Islet precursor cell (in vitro differentiated cells): ENCODE measurements at places on chromosomes 13 and 19.
A peak's percentile ranks its signal among the peaks of the same experiment; 100 is the strongest.

GRCh38 chr19:9014803-9015202, 4.6 kb upstream of the MUC16 start:
- peak; percentile 60 for DNase-seq

GRCh38 chr19:33763633-33764371, 32.9 kb upstream of the KCTD15 start:
- DNase-seq: no peak

DNA sequence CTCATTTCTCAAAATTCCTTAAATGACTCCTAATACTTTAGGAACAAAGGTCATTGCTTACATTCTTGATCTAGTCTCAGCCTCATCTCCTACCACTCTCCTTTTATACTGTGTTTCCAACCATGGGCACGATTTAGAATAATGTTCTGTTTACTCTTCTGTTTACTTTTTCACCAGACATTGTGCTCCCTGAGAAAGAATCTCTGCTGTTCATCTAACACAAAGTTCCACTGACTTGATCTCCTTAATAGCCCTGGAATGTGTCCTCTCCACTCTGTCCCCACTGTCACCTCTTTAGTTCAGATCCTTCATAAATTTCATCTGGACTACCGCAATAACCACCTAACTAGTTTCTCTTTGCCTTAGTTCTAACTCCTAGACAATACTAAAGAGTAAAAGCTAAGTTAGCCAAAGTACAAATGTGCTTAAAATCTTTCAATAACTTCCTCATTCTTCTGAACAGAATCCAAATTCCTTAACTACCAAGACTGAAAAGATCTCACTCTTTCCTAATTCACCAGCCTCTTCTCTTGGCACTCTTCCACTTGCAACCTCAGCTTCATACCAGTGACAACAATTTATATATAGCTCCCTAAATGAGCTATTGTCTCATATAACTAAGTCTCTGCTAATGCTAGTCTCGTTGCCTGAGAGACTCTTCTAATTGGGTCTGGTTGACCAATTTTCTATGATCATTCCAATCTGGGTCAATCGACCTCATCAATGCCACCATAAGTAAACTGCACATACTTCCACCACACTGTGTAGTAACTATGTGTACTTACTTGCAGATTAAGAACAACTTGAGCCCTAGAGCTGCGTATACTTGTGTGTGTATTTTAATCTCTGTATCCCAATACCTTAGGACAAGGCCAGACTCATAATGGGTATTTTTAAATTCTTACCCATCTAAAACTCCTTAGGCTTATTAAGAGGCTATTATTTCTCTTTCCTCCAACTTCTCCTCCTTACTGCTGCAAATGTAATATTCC, 179.9 kb downstream of the VWA8 start:
- DNase-seq: no peak

DNA sequence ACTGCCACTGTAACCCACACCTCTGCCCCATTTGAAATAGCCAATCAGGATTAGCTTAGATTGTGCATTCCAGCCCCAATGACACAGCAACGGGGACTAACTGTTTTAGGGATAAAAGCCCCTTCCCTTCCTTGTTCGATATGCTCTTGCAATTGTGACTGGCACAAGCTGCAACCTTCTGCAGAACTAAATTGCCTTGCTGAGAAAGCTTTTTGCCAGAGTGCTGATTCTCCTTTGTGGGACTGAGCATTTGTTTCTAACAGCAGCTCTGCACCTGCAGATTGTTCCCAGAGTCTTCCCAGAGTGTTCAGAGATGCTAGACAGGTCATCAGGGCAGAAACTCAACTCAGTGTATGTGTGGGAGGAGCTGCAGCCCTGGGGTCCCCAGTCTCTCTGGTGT, 115.8 kb downstream of the ZNF675 start:
- no peak for DNase-seq

DNA sequence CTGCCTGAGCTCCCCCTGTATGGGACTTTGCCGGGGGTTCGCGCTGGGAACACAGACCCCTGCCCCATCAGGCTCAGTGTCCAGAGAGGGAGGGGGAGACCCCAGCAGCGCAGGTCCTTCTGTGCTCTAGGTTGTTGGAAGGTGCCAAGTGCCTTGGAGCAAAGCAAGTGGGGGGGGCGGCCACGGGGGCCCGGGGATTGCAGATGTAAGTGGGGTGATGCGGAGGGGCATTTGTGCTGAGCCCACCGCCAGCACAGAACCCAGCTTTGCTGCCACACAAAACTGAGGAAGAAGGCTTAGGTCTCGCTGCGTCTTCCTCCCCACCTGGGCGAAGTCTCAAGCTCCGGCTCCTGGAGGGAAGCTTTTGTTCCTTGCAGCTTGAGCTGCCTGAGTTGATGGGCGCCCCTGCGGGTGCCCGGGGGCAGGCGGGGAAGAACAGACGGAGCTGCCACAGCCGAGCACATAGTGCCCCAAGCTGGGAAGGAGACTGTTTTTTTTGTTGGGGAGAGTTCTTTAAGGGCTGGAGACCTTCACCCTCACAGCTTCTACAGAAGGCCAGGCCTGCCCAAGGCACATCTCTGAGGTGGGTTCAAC, 1.5 kb upstream of the NTN5 start:
- DNase-seq: no peak

- no peak for DNase-seq
Observed at GRCh38 chr19:35732540-35733179, 9.6 kb downstream of the IGFLR1 start.

- no peak for DNase-seq
Observed at GRCh38 chr19:802498-803098, 5.3 kb downstream of the PTBP1 start.

DNA sequence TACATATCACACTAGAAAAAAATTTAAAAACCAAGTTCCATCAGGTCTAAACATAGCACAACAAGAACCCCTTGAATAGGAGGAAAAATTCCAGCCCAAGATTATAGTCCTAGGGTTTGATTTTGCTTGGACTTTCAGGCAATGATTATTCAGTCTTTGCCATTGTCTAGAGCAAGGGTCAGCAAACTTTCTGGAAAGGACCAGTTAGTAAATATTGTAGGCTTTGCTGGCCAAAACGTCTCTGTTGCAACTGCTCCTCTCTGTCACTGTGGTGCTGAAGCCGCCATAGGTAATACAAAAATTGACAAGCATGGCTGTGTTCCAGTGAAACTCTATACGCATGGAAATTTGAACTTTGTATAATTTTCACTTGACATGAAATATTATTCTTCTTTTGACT, 95.5 kb upstream of the UBAC2 start:
- DNase-seq: no peak

GRCh38 chr13:73767191-73767741, 366.9 kb downstream of the KLF12 start:
- no peak for DNase-seq

- DNase-seq: peak; percentile 98
Observed at GRCh38 chr19:52048555-52049501, at the start of gene ZNF432. Gene ZNF432, minus strand, starts transcription at chr19:52048838. Its CDS starts 1,970 bp downstream, at chr19:52046868.

- DNase-seq: no peak
Observed at GRCh38 chr19:32269831-32270230, 75.6 kb upstream of the ZNF507 start.
